ENCODE measurements at places on chromosomes 5 and 9.

DNA sequence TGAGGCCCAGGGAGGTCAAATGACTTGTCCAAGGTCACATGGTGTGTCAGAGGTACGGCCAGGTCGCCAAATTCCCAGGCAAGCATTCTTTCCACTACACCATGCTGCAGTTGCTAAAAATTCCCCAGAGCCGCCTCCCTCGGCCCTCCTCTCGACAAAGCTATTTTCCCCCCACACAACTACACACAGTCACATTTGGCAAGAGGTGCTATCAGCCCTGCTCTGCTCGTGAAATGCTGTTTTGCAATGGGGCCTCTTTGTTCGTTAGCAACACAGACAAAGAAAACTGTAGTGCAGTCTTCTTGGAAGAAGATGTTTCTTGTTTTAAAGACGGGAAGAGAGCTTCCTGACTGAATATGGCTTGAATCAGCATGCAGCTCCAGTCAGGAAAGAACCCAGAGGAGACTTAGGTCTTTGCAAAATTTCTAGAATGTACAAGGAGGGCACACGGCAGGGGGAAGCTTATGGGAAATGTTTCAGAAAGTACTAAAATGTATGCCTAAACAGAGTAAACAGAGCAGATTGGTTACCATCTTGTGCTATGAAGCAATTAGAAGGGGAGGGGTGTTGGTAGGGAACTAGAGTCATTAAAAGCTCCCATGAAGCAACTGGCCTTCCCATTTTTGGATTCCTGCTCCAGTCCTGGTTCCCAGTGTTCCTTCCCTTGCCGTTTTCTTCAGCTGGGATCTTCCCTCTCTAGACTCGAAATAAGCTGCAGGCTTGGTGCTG, 14.2 kb downstream of the SLIT3 start:
- no peak for DNase-seq

DNA sequence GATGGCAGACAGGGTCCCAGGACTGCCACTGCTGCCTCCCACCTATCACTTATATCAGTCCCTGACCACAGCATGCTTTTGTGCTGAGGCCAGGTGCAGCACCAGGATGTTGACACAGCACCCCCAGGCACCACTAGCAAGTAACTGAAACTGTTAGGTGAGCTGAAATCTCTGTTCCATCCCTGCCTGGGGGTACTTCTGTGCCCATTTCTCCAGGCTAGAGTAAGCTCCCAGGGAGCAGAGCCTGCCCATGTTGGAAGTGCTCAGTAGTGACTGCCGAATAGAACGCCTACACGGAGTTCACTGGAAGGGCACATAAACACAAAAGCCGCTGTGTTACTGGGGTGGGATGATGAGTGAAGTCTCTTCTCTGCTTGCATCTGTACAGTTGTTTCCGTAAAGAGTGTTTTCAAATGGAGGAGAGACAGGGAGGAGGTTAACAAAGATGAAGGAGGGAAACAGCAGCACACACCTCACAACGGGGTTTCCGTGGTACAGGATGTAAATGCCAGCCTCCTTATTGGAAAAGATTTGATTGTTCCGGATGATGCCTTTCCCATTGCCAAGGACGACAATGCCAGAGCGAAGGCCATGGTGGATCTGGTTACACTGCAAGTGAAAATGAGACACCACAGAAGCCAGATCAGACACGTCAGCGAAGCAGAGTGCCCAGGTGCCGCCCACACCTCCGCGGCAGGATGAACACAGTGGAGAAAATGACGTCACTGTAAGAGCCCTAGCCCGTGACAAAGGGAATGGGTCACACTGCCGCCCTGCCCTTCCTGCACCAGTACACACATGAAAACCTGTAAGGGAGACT, 43.1 kb downstream of the POLR1E start:
- DNase-seq: peak; percentile 49

- no peak for DNase-seq
Observed at GRCh38 chr5:76547891-76548524, 75.2 kb downstream of the F2RL2 start.

- DNase-seq: no peak
Observed at GRCh38 chr5:43281840-43282658, 31.2 kb downstream of the HMGCS1 start.

DNA sequence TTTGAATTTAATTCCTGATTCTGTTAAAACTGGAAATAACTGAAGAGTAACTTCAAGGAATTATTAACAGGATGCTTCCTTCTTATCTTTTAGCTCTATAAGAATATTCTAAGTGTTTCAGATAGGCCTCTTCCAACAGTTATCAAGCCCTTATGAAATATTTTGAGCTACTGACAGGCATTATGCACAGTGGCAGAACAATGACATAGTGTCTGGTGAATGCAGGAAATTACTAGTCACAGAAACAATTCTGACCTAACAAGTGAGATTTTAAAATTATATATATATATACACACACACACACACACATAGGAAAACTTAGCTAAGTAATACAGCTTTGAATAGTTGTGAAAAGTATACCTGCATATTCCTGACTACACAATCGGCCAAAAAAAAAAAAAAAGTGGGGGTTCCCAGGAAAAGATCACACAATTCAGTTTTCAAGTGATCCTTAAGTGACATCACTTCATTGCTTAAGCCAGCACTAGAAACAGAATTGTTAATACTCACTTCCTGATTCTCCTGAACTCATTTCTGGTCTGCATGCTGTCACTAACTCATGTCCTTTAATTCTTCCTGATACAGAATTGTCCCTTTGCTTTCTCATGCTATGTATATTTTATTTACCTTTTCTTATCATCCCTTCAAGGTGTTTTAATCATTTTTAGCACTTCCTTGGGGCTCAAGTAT, 77.3 kb downstream of the SLC25A46 start:
- no peak for DNase-seq
